ENCODE measurements at places on chromosomes 6 and 20. TPM values are rescaled to one million over a fixed set of nuclear protein-coding genes. Genes with fewer than 3 reads are reported as not detected.

DNA sequence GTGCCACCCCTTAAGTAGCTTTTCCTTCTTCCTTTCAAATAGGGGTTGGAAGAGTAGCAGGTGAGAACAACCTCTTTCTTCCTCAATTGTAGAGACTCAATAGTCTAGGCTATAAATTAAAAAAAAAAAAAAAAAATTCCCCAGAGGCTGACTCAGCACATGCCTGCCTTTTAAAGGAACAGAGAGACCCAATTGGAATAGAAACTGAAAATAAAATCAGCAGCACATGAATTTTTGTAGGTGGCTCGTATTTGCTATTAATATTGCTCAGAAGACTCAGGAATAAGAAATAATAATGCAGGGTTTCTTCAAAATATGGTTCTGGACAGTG is 19.3 kb downstream of the TOP1 start:
- DNase-seq: peak; percentile 36
- H3K4me3 ChIP-seq: peak overlapping the region; percentile 42
- H3K27ac ChIP-seq: peak overlapping the region; percentile 55
- H3K36me3 ChIP-seq: no peaks in the 10 kb centered on the region

DNA sequence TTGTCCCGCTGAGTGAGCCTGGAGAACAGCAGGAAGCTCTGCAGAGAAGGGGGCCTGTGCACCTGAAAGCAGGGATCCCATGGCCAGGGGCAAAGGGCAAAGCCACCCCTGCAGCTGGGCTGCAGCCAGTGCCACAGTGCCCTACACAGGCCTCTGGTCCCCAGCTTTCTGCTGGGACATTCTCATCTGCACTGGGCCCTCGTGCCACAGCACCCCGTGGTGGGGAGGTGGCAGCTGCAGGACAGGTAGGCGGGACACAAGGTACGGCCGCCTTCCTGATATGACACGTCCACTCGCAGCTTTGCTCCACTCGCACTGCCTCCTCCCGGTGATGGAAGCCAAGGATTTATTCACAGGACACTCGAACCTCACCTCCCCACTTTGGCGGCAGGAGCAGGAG is 27.2 kb downstream of the INSM1 start:
- no peak overlapping the region for H3K4me3 ChIP-seq
- no peak overlapping the region for H3K27ac ChIP-seq
- no peak for DNase-seq
- H3K27me3 ChIP-seq: no peaks in the 10 kb centered on the region
- H3K4me1 ChIP-seq: no peaks in the 10 kb centered on the region

DNA sequence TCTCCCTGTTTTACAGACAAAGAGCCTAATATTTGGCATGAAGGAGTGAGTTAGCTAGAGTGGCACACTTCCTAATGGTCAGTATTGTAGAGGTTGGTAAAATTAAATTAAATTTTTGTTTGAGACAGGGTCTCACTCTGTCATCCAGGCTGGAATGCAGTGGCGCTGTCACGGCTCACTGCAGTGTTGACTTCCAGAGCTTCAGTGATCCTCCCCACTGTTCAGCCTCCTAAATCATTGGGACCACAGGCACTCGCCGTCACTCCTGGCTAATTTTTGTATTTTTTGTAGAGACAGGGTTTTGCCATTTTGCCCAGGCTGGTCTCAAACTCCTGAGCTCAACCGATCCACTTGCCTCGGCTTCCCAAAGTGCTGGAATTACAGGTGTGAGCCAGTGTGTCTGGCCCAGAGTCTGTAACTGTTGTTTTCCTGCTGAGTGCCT is 70.9 kb downstream of the SCAND1 start:
- peaks cover under 1% of the 10 kb centered on the region for H3K36me3 ChIP-seq
- H3K4me1 ChIP-seq: peaks cover 4% of the 10 kb centered on the region
- H3K27me3 ChIP-seq: no peaks in the 10 kb centered on the region
- H3K4me3 ChIP-seq: no peak overlapping the region
- DNase-seq: no peak

DNA sequence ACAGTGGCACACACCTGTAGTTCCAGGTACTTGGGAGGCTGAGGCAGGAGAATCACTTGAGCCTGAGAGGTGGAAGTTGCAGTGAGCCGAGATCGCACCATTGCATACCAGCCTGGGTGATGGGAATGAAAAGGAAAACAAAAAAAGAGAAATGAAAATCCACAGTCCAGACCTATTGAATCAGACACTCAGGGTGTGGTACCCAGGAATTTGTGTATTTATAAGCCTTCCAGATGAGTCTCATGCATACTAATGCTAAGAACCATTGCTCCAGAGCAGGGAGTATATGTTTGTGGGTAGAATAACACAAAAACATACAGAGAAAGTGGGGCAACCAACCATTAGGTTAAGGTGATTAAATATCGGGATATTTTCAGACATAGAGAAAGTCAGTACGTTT is 36.1 kb upstream of the PLCB4 start:
- H3K36me3 ChIP-seq: no peaks in the 10 kb centered on the region
- no peak overlapping the region for H3K4me3 ChIP-seq
- H3K27ac ChIP-seq: no peak overlapping the region
- no peak for DNase-seq
- H3K27me3 ChIP-seq: no peaks in the 10 kb centered on the region

Gene NHLRC1
- 0.81 TPM for polyA plus RNA-seq

DNA sequence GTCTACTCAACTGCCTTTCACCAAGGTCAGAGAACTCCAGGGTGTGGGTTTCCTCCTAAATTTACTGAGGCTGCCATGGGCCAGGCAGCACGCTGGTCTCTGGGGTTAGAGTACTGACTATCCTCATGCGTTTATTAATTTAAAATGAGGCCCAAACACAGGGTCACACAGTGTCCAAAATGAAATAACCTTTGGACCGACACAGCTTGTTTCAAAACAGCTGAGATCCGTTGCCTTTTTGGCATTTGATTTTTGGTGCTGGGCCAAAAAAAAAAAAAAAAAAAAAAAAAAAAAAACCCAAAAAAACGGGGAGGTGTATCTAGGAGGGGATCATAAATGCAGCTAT is 14.6 kb upstream of the TOX2 start:
- DNase-seq: no peak
- H3K4me3 ChIP-seq: no peak overlapping the region
- H3K4me1 ChIP-seq: no peaks in the 10 kb centered on the region
- H3K36me3 ChIP-seq: no peaks in the 10 kb centered on the region
- no peaks in the 10 kb centered on the region for H3K27me3 ChIP-seq
- no peak overlapping the region for H3K27ac ChIP-seq

Gene ERVFRD-1
- polyA plus RNA-seq: 0.12 TPM

DNA sequence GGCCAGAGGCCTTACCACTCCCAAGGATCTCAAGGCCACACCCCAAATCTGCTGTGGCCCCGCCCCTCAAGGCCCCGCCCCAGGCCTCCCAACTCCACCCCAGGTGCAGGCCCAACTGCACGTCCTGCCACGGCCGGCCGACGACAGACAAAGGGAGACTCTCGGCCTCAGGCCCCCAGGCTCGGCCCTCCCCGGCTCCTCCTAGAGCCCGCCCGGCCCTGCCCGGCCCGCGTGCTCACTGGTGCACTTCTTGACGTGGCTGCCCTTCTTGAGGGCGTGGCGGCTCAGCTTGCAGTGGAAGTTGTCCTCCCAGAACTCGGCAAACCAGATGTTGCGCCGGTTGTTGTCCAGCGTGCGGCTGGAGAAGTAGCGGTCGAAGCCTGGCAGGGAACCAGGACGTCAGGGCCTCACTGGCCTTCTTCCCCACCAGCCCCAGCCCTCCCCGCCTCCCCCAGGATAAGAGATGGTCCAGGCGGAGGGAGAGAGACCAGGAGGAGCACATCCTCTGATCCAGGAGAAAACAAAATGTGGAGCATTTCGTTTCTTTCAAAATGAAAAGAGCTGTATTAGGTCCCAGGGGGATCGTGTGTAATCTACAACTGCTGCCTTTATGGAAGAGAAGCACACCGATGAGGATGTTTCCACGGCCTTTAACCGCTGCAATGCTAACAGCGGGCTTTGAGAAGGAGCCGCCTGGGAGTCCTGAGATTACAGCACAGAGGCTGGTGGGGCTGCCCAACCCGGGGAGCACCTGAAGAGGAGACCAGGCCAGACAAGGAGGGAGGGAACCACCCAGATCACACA is 89.4 kb downstream of the GRM4 start:
- DNase-seq: no peak
- no peaks in the 10 kb centered on the region for H3K36me3 ChIP-seq
- H3K4me1 ChIP-seq: no peaks in the 10 kb centered on the region
- H3K27me3 ChIP-seq: no peaks in the 10 kb centered on the region
- no peak overlapping the region for H3K4me3 ChIP-seq

GRCh38 chr20:38260378-38261053 is at the start of gene KIAA1755:
TSS of gene KIAA1755 (minus strand) at chr20:38260735. CDS start at chr20:38260500, 235 bp downstream.
- H3K27me3 ChIP-seq: no peaks in the 10 kb centered on the region
- H3K27ac ChIP-seq: no peak within 1 kb of the TSS
- no peaks in the 10 kb centered on the region for H3K4me1 ChIP-seq
- DNase-seq: no peak
- no peak within 1 kb of the TSS for H3K4me3 ChIP-seq

DNA sequence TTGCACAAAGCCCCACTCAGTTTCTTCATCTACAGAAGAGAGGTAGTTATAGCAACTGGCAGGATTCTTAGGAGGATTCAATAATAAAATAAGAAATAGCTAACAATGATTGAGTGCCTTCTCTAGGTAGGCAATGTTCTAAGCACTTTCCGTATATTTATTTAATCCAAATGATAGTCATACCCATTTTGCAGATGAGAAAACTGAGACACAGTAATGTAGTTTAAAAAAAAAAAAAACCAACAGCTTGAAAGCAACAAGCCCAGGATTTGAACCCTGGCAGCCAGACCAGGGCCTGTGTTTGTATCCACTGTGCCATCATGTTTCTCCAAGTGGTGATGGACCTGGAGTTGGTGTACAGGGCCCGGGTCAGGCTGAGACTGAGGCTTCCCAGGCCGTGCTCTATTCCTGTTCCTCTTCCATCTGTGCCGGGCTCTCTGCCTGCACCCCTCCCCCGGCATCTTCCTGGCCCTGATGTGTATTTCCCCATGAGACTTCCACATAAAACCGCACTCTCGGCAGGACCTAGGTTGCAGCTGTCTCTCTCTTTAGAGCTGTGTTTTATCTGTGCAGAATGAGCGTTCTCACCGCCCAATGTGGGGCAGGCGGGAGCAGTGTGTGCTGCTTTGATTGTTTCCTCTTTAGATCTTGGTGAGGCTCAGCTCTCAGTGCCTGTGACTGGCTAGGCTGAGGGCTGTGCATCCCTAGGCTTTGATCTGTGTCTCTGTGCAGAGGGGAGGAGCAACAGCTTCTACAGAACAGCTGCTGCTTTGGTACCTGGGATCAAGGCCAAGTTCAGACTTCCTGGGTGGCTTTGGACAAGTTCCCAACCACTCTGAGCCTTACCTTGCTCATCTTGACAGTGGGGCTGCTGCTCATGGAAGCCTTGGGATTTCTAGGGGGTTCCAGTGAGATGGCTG is 49.5 kb downstream of the TOX2 start:
- no peak overlapping the region for H3K27ac ChIP-seq
- peaks cover 62% of the 10 kb centered on the region for H3K4me1 ChIP-seq
- no peaks in the 10 kb centered on the region for H3K27me3 ChIP-seq

Gene SRMS
- polyA plus RNA-seq: not detected

Gene SLC35D3
- polyA plus RNA-seq: not detected

- no peak overlapping the region for H3K27ac ChIP-seq
- no peaks in the 10 kb centered on the region for H3K36me3 ChIP-seq
- DNase-seq: no peak
- H3K4me1 ChIP-seq: no peaks in the 10 kb centered on the region
- H3K27me3 ChIP-seq: no peaks in the 10 kb centered on the region
Observed at GRCh38 chr6:73152966-73153757, 72.1 kb downstream of the KHDC1L start.

- no peak overlapping the region for H3K27ac ChIP-seq
- DNase-seq: no peak
- no peak overlapping the region for H3K4me3 ChIP-seq
- H3K36me3 ChIP-seq: no peaks in the 10 kb centered on the region
- no peaks in the 10 kb centered on the region for H3K27me3 ChIP-seq
Observed at GRCh38 chr6:148416330-148416965, 73.8 kb downstream of the SASH1 start.

DNA sequence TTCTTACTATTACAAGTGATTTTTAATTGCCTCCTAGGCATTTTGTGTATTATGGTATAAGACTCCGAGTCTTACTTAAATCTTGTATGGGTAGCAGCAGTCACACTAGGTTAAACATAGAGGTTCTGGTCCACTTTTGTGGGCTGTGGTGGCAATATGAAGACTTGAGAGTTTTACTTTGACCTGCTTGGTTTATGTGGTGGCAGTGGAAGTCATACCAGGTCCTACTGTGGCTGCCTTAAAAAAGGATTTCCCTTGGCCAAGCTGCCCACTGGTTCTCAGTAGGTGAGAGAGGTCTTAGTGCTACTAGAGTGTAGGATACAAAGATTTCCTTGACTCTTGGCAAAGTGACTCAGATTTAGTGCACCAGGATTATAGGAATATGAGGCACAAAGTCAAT is 44.2 kb upstream of the NKAIN2 start:
- DNase-seq: no peak
- no peaks in the 10 kb centered on the region for H3K36me3 ChIP-seq
- no peak overlapping the region for H3K27ac ChIP-seq

Gene PRDM1
- polyA plus RNA-seq: 79.8 TPM

- no peak overlapping the region for H3K4me3 ChIP-seq
- H3K27ac ChIP-seq: no peak overlapping the region
- peaks cover 4% of the 10 kb centered on the region for H3K4me1 ChIP-seq
- H3K27me3 ChIP-seq: peaks cover 5% of the 10 kb centered on the region
- H3K36me3 ChIP-seq: no peaks in the 10 kb centered on the region
Observed at GRCh38 chr6:44217332-44218143, 812 bp downstream of the MYMX start.

- no peak overlapping the region for H3K27ac ChIP-seq
- no peaks in the 10 kb centered on the region for H3K27me3 ChIP-seq
- no peak overlapping the region for H3K4me3 ChIP-seq
- peaks cover 20% of the 10 kb centered on the region for H3K4me1 ChIP-seq
- peak; percentile 11 for DNase-seq
- H3K36me3 ChIP-seq: no peaks in the 10 kb centered on the region
Observed at GRCh38 chr20:47493175-47493962, 8.3 kb upstream of the NCOA3 start.

DNA sequence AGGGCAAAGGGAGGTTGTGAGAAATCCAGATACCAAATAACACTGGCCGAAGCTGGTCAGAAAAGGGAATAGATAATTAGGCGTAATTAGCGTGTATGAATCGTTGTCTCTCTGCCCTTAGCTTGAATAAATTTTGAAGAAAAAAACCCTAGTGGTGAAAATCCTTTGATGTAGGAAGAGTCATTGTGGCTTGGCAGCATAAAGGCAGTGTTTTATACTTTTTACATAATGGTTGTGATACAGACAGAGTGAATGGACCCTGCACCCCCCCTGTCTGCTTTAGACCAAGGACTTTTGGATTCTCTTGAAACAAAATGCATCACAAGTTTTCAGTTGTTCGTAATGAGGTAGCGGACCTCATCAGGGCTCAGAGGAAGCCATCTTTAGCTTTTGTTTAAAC is 126.5 kb downstream of the AFG1L start:
- no peak overlapping the region for H3K27ac ChIP-seq
- DNase-seq: no peak
- H3K4me1 ChIP-seq: no peaks in the 10 kb centered on the region

GRCh38 chr20:24027229-24027628 is 38.6 kb upstream of the GGTLC1 start:
- no peaks in the 10 kb centered on the region for H3K36me3 ChIP-seq
- peak overlapping the region; percentile 28 for H3K4me3 ChIP-seq
- peaks cover 36% of the 10 kb centered on the region for H3K4me1 ChIP-seq
- no peaks in the 10 kb centered on the region for H3K27me3 ChIP-seq

Gene NRN1
- polyA plus RNA-seq: 0.61 TPM

Gene MTFR2
- 0.69 TPM for polyA plus RNA-seq

Gene TRERF1
- 10.2 TPM for polyA plus RNA-seq

Gene FBXO5
- 7.6 TPM for polyA plus RNA-seq

GRCh38 chr20:4613718-4614620 is 107.7 kb upstream of the PRND start:
- H3K36me3 ChIP-seq: no peaks in the 10 kb centered on the region
- no peaks in the 10 kb centered on the region for H3K4me1 ChIP-seq
- H3K27ac ChIP-seq: no peak overlapping the region
- no peaks in the 10 kb centered on the region for H3K27me3 ChIP-seq
